ENCODE measurements at places on chromosomes 2 and 18.

- DNase-seq: no peak
These were observed 29.0 kb downstream of the EML6 start for GRCh38 chr2:54752439-54752838.

DNA sequence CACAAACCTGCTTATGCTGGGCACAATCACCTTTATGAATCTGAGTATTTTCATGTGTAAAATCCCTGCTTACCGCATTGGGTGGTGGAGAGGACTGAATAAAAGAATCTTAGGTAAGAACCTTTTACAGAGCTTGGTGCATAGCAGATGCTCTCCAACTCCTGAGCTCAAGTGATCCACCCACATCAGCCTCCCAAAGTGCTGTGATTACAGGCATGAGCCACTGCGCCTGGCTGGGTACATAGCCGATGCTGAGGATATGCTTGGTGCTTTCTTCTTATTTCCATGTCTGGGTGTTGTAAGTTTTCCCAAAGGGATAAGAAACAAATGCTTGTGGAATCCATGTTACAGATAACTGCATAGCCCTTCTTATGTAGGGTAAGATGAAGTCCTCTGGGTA, 244.3 kb upstream of the PXDN start:
- DNase-seq: no peak

- no peak for DNase-seq
These were observed 576.0 kb downstream of the ARHGAP15 start for GRCh38 chr2:143705108-143705707.

GRCh38 chr2:46774499-46775228, 140.9 kb downstream of the MCFD2 start:
- no peak for DNase-seq

DNA sequence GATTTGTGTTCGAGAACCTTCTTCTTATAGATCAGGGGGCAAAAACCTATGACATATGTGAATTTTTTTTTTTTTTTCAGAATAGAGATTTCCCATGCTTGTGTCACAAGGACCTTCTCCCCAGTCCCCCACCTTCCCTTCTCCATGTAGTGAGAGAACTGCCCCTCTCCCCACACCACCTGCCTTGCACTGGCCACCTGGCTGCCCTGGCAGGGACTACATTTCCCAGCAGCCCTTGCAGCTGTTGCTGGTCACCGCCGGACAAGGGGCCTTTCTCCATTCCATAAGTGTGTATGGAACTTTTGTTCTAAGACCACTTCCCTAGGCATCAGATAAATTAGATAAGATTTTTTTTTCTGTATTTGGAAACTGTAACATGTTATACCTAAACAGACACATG, 22.2 kb downstream of the MBP start:
- DNase-seq: no peak

DNA sequence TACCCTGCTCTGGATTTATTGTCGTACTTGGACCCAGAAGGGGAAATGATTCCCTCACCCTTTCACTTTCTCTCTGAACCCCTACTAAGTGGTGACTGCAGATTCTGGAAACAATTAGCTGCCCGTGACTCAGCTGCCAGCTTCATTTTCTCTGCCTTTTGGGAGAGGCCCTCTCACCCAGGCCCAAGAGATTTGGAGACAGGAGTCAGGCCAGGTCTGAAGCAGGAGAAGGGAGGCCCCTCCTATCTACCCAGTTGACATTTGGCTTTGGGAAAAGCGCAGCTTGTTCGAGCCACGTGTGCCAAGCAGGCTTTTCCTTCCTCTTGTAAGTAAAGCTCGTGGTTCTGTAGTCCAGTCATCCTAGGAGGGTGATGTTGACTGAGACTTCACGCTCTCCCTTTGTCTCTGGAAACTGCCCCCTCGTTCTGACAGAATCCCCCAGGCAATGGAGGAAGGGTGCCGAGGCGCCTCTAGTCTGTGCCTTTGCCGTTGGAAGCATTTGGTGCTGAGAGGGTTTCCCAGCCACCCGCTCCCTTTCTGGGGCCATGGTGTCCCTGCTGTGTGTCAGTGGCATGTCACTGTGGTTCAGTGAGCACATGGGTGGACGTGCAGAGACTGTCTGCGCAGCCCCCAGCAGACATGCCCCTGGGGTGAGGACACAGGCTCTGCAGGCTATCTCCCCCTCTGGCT, 8.6 kb downstream of the OXER1 start:
- DNase-seq: no peak

GRCh38 chr2:219513787-219514186, 495 bp upstream of the ASIC4 start:
- no peak for DNase-seq

DNA sequence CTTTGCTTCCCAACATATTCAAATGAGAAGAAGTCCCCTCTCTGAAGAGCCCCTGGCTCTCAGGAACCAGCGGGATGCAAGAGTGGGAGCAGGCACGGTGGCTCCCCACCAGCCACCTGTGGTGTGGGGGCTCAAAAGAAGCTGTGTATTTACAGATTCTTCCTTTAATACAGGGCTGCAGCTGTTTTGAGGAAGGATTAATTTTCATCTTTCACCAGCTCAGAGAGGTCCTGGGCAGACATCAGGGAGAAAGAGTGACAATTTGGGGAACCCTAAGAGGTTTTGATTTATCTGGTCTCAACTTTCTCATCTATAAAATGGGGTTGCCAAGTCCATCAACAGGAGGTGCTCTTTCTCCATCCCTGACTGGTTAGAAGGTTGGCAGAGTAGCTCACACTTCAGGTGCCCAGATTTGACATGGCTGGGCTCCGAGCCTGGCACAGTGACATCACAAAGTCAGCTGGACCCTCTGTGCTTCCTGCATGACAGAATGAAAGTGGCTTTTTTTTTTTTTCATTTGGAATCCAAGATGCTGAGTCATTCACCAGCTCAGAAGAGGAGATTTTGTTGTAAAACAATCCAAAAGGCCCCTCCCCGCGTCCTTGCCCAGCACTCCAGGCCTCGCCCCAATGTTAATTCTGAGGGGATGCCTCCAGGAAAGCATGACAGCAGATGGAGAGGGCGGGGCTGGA, 15.5 kb upstream of the SIX2 start:
- no peak for DNase-seq

- DNase-seq: no peak
These were observed 265.4 kb downstream of the EN1 start for GRCh38 chr2:118582058-118582457.

All from CD4-positive, alpha-beta T cell treated with Interleukin-4 for 4 hours (primary cell).